DMS153 (cell line): ENCODE measurements at places on chromosomes 7 and 10.

GRCh38 chr7:74164985-74165456, 9.1 kb upstream of the EIF4H start:
- no peak for DNase-seq

DNA sequence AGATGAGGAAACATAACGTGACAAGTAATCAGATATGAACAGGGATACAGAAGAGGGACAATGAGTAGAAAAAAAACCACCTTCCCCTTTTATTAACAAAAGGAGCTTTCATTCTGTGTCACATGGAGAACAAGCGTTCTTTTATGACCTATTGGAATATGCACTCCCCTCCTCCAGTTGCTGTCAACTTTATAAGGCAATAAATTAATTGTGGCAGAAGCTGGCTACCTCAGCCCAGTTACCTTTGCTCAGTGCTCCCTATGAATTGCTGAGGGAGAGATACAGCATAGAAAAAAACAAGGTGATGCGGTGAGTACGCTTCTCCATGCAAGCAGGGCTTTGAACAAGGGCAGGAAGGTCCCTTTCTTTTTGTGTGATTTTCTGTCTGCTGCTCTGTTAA, at the start of gene MGAM2:
Gene MGAM2, plus strand, starts transcription at position 220 of the 400 bp plus-strand sequence. CDS start 5,156 bp downstream, outside the sequence.
- peak; percentile 29 for DNase-seq

DNA sequence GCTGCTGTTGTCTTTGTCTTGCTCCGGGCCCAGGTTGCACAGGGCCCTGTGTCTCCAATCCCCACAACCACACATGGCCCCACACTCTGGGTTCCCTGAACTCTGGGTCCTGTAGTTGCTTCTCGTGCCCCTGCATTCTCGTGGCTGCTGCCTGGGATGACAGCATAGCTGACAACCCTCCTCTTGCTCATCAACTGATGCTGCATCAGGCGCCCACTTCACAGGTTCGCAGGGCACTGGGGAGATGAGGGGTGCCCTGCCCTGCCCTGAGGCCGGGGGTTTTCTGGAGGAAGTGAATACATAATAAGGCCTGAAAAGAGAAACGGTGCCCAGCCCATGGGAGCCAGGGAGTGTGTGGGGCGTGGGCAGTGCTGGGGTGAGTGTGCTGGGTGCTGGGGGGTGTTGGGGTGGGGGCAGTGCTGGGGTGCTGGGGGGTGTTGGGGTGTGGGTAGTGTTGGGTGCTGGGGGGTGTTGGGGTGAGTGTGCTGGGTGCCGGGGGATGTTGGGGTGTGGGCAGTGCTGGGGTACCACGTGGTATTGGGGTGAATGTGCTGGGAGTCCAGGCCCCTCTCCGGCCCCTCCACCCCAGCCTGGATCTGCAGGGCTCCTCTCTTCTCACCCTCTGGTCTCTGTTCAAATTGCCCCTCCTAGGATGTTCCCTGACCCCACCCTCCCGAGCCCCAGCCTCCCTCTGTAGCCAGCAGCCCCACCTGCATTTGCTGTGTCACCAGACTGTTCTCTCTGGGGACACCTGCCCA, 2.0 kb upstream of the MTG1 start:
- DNase-seq = no peak

- no peak for DNase-seq
Measured at GRCh38 chr10:132356621-132357195, 24.7 kb downstream of the LRRC27 start.

- DNase-seq = no peak
Measured at GRCh38 chr10:48941427-48942075, 1.9 kb upstream of the LRRC18 start.
